Mesothelial cell of epicardium (in vitro differentiated cells): ENCODE measurements at places on chromosomes 6 and 20. TPM values are rescaled to one million over a fixed set of nuclear protein-coding genes. Genes with fewer than 3 reads are reported as not detected.

GRCh38 chr6:24802271-24803059 is 3.7 kb upstream of the ARMH2 start:
- no peaks in the 10 kb centered on the region for H3K27me3 ChIP-seq
- H3K36me3 ChIP-seq = no peaks in the 10 kb centered on the region

DNA sequence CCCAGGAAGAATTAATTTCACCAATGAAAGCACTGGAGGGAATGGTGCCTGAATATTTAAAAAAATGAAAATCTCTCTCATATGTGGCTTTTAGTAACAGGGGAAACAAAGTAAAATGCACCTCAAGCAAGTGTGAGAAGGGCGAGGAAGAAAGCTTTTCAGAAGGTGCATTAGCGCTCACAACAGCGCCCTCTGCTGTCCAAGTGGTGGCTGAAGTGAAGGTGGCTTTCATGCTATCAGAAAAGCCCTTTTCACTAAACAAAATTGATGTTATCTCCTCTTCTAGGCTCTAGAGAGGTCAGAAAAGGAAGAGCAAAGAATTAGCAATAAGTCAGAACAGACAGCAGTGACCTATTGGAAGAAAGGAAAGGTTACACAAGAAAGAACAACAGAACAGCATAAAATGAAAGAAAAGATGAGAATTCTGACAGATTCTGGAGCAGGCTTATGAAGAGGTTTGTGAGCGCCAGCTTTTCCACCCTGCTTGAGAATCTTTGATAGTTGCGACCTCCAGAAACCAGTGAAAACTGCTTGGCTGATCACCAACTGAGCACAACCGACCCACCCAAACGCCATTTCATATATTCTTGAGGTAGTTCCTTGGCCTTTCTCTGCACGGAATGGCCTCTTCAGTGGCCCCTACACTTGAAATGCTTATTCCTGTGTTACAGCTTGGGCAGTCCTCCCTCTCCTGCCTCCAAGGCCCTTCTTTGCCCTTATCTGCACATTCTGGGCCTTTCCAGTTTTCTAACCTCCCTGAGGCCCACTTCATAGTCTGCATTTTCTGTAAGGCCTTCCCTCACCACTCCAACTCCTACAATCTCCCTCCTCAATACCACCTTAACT is 45.3 kb downstream of the SMLR1 start:
- H3K27me3 ChIP-seq = no peaks in the 10 kb centered on the region
- H3K36me3 ChIP-seq = peaks cover 6% of the 10 kb centered on the region
- no peaks in the 10 kb centered on the region for H3K4me1 ChIP-seq
- no peak overlapping the region for H3K27ac ChIP-seq
- no peak overlapping the region for H3K4me3 ChIP-seq

DNA sequence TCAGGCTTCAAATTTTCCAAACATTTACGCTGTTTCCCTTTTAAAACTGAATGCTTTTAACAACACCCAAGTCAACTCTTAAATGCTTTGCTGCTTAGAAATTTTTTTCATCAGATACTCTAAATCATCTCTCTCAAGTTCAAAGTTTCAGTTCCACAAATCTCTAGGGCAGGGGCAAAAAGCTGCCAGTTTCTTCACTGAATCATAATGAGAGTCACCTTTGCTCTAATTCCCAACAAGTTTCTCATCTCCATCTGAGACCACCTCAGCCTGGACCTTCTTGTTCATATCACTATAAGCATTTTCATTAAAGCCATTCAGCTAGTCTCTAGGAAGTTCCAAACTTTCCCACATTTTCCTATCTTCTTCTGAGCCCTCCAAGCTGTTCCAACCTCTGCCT is 69.1 kb downstream of the RNF217 start:
- H3K27ac ChIP-seq = no peak overlapping the region
- no peaks in the 10 kb centered on the region for H3K4me1 ChIP-seq
- H3K27me3 ChIP-seq = no peaks in the 10 kb centered on the region
- no peak overlapping the region for H3K4me3 ChIP-seq
- H3K36me3 ChIP-seq = peaks cover 36% of the 10 kb centered on the region
- no peak for DNase-seq

DNA sequence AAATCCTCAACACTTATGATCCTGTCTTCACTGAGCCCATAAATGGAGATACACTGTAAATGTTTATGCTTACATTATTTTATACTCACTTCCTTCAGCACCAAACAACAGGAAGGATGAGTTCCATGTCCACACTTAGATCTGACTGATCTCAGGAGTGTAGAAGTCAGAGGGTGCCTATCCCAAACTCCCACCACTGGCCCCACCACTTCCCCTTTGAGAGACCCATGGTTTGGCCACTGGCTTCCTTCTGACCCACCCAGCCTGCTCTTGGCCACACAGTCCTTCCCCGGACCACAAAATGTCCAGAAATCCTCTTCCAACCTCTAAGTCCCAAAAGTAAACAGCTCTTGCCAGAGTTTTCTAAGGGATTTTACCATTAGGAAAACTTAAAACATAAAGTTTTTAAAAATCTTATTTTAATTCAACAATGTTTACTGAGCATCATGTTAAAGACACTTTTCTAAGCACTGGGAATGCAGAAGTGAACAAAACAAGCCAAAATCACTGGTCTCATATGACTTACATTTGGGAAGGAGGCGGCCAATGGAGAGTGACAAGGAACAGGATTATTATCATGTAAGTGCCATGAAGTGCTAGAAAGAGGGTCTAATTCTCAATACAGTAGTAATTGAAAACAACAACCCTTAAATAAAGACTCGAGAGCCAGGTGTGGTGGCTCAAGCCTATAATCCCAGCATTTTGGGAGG is 103.8 kb downstream of the NRSN1 start:
- H3K36me3 ChIP-seq = no peaks in the 10 kb centered on the region
- no peaks in the 10 kb centered on the region for H3K27me3 ChIP-seq
- no peak for DNase-seq
- H3K4me1 ChIP-seq = peaks cover 40% of the 10 kb centered on the region

DNA sequence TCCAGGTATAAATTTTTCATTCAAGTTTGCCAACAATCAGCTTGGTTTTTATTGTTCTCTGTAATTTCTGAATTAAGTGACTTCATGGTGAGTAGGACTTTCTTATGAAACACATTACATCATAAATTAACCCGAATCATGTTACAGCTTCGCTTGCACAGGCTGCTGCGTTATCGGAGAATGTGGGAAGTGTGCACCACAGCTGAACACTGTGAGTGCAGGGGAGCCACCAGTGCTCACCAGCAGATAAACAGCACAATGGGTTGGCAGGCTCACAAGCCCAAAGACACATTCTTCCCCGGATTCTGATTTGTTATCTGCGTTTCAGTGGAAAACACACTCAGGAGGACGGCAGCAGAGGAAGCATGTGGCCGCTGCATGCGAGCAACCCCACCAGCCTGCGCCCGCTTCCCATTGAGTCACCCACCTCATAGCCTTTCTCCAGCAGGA is 121.1 kb downstream of the GMDS start:
- no peak for DNase-seq
- H3K36me3 ChIP-seq = no peaks in the 10 kb centered on the region
- peaks cover 7% of the 10 kb centered on the region for H3K4me1 ChIP-seq

DNA sequence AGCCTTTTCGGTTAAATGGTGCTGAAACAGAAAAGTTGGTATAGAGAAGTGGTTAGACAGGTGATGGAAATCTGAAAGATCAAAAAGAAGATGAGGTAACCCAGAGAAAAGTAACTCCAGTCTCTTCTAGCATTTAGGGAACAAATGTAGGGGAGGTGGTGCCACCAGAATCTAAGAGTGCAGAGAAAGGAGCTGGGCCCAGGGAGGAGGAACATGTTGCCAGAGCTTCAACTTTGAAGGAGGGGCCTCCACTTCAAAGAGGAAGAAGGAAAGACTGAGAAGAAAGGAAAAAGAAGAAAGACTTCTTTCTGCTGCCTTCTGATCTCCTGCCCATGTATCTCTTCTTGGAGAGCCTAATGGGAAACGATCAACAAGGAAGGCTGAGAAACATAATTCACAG is 23.5 kb upstream of the ATRN start:
- H3K4me1 ChIP-seq = no peaks in the 10 kb centered on the region
- no peak overlapping the region for H3K4me3 ChIP-seq
- DNase-seq = no peak

DNA sequence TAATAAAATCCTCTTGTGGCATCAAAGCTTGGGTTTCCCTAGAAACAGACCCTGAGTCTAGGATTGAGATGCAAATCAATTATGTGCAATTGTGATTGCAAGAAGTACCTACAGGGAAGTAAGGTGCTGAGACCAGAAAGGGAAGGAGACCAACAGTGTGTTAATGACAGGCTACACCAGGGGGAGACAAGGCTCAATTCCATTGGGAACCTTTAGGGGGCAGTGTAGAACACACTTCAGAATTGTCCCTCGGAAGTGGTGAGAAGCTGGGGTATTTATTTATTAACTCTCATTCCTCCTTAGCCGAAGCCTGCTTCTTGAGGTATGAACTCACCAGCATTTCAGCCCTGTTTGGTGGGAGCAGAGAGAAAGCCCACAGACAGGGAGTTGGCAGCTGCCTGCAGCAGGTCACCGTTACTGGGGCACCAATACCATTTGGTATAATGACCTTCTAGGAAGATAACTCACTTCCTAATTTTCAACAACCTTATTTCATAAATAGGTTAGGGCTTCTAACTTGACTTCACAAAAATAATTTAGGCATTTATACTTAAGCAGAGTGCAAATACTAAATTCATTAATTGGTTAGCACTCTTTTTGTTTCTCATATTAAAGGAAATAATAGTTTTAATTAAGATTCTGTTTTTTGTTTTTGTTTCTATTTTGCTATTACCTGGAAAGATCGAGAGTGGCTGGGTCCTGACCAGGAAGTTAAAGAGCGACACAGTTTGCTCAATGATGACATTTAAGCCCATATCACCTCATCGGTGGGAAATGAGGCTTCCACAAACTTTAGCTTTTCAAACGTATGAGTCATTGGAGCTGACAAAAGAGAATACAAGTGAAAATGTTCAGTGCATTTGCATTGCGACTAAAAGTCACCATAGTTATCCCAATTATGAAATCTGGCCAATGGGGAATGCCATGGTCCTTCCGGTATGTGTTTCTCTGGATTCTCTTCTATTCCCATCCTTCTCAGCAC is 94.8 kb downstream of the BTBD3 start:
- no peaks in the 10 kb centered on the region for H3K27me3 ChIP-seq
- no peak overlapping the region for H3K27ac ChIP-seq
- DNase-seq = no peak
- H3K36me3 ChIP-seq = no peaks in the 10 kb centered on the region

- no peaks in the 10 kb centered on the region for H3K36me3 ChIP-seq
- no peak overlapping the region for H3K4me3 ChIP-seq
- no peak overlapping the region for H3K27ac ChIP-seq
- H3K27me3 ChIP-seq = peaks cover 34% of the 10 kb centered on the region
- no peaks in the 10 kb centered on the region for H3K4me1 ChIP-seq
Measured at GRCh38 chr20:63061771-63062100, 55.0 kb upstream of the BHLHE23 start.

DNA sequence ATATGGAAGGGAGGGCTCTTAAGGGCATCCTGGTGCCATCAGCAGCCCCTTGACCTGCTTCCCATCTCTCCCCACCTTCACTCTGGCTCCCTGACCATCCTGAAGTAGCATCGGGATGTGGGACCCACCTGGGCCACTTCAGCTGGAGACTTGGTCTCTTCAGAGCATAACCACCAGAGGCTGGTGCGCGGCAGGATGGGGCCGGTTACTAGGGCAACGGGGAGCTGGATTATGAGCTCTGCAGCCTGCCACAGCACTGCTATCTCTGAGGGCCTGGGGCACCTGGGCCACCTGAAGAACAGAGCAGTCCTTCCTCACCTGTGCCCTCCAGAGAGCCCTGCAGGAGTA is 79.7 kb downstream of the SYNJ2 start:
- H3K36me3 ChIP-seq = peaks cover 25% of the 10 kb centered on the region
- peaks cover 7% of the 10 kb centered on the region for H3K4me1 ChIP-seq
- no peak for DNase-seq
- H3K27ac ChIP-seq = no peak overlapping the region
- no peak overlapping the region for H3K4me3 ChIP-seq

GRCh38 chr6:109311471-109311870 is 70.8 kb downstream of the CD164 start:
- no peaks in the 10 kb centered on the region for H3K27me3 ChIP-seq
- no peaks in the 10 kb centered on the region for H3K36me3 ChIP-seq

DNA sequence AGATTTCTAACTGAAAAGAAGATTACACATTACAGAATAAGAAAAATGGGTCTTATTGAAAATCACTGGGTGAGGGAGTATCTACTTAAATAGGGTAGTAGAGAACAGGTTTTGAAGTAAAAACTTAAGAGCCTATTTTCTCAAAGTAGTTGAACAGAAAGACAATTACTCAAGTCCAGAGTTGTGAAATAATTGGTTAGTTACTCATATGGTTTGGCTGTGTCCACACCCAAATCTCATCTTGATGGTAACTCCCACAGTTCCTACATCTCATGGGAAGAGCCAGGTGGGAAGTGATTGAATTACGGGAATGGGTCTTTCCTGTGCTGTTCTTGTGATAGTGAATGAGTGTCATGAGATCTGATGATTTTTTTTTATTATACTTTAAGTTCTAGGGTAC is 1035.3 kb upstream of the GJE1 start:
- no peaks in the 10 kb centered on the region for H3K27me3 ChIP-seq
- no peaks in the 10 kb centered on the region for H3K4me1 ChIP-seq
- no peak for DNase-seq
- H3K36me3 ChIP-seq = no peaks in the 10 kb centered on the region

GRCh38 chr6:7323074-7323473 is 10.1 kb upstream of the SSR1 start:
- no peak overlapping the region for H3K27ac ChIP-seq
- peaks cover 1% of the 10 kb centered on the region for H3K4me1 ChIP-seq
- H3K4me3 ChIP-seq = no peak overlapping the region
- no peak for DNase-seq
- no peaks in the 10 kb centered on the region for H3K27me3 ChIP-seq

DNA sequence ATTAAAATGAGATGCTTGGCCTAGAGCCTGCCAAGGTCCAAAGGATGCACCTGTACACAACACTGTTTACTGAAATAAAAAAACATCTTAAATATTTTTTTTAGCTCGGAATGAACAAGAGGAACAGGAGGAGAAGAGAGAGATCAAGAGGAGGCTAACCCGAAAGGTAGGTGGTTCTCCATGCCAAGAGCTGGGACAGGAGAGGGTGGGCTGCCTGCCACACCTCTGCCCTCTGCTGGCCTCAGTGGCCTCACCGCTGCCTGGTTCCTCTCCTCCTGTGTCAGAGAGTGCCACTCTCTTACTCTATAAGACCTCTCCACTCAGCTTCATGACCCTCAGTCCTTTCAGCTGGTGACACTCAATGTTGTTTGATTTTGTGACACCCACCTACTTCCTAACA is 50.2 kb downstream of the TBC1D7 start:
- H3K27me3 ChIP-seq = no peaks in the 10 kb centered on the region
- no peak overlapping the region for H3K4me3 ChIP-seq
- H3K36me3 ChIP-seq = no peaks in the 10 kb centered on the region
- no peak overlapping the region for H3K27ac ChIP-seq
- DNase-seq = no peak

GRCh38 chr6:158024566-158025297 is 43.1 kb downstream of the SYNJ2 start:
- H3K27me3 ChIP-seq = no peaks in the 10 kb centered on the region
- H3K4me3 ChIP-seq = no peak overlapping the region
- peaks cover 9% of the 10 kb centered on the region for H3K36me3 ChIP-seq
- no peak for DNase-seq
- H3K27ac ChIP-seq = no peak overlapping the region
- peaks cover 23% of the 10 kb centered on the region for H3K4me1 ChIP-seq

Gene NEU1
- total RNA-seq = 23.2 to 24.7 TPM (median 24.4 TPM) in 3 replicates

Gene GHRH
- not detected in 3 replicates for total RNA-seq

Gene IRF4
- total RNA-seq = 0.11 TPM in 1 of 3 replicates, not detected in the others

Gene TCP11
- total RNA-seq = 0.20 to 0.24 TPM (median 0.20 TPM) in 3 replicates

Gene VGLL2
- total RNA-seq = not detected in 3 replicates

Gene OPRL1
- 2.2 to 2.6 TPM (median 2.5 TPM) in 3 replicates for total RNA-seq

Gene MEI4
- total RNA-seq = 1.2 to 1.5 TPM (median 1.3 TPM) in 3 replicates

Gene HSPA1A
- total RNA-seq = 61.3 to 70.1 TPM (median 61.7 TPM) in 3 replicates

Gene CD83
- total RNA-seq = 6.7 to 7.4 TPM (median 7.2 TPM) in 3 replicates

Gene NKAPL
- total RNA-seq = not detected in 3 replicates
